ENCODE measurements at places on chromosomes 6 and 20. TPM values are rescaled to one million over a fixed set of nuclear protein-coding genes. Genes with fewer than 3 reads are reported as not detected.

The ACTL10 gene
- 3.0 TPM for total RNA-seq

The FILIP1 gene
- total RNA-seq = 4.6 TPM

The KCNS1 gene
- total RNA-seq = 2.9 TPM

The FLRT3 gene
- 70.3 TPM for total RNA-seq

The VAPB gene
- 60.4 TPM for total RNA-seq

The ME1 gene
- 3.3 TPM for total RNA-seq
